ENCODE measurements at places on chromosomes 6 and 20.

DNA sequence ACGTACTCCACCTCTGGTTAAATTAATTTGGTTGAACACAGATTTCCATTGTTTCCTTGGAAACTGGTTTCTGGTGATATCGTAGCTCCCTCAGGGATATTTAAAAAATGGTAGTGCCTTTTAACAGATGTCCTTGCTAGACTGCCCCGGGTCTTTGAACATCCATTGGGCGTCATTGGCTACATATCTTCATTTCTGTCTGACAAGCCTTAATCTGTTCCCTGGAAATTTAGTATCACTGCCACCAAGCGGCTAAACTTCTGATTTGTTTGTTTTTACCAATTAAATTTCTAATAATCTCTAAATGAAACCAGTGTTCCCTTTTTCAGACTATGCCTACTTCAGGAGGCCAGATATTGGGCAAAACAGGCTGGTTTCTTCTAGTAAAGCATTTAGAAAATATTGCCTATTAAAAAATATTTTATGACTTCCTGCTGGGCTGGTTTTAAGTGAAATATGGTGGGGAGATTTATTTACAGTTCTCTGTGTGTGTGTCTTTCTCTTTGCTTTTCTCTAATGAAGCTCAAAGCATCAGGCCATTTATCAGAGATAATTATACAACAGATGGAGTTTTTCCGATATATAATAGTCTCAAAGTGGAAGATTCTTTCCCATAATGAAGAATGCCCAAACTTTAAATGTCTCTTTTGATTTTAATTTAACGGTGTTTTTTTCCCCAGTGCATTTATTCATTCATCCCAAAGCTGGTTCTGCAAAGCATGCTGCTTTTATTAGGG lies 249.5 kb downstream of the ZFAND3 start:
- DNase-seq: no peak

DNA sequence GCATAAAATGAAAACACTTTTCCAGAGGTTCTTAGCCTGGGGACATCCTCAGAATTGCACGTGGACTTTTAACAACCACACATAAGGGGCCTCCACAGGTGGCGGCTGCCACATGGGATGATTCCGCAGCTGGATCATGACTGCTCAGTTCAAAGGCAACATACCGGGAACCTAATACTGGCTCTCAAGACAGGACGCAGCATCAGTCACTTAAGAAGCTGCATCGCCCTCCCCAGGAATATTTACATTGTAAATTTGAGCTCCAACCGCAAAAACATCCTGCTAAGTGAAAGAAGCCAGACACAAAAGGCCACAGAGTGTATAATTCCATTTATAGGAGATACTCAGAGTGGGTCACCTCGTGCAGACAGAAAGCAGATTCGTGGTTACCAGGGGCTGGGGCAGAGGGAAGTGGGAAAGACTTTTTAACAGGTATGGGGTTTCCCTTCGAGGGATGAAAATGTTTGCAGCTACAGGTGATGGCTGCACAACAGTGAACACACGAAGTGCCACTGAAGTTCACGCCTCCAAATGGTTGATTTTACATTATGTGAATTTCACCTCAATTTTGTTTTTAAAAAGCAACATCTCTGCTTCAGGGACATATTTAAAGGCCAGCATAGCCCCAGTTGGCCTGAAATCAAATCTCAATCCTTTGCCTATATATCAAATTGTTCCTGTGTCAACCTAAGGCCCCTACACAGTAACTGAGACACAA lies 141.5 kb downstream of the BMP7 start:
- no peak for DNase-seq

DNA sequence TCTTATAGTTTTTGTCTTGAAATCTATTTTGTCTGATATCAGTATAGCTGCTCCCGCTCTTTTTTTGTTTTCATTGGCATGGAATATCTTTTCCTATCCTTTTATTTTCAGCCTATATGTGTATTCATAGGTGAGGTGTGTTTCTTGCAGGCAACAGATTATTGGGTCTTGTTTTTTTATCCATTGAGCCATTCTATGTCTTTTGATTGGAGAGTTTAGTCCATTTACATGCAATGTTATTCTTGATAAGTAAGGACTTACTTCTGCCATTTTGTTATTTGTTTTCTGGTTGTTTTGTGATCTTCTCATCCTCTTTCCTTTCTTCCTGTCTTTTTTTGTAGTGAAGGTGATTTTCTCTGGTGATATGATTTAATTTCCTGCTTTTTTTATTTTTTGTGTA lies 24.0 kb upstream of the GRM4 start:
- DNase-seq: no peak

DNA sequence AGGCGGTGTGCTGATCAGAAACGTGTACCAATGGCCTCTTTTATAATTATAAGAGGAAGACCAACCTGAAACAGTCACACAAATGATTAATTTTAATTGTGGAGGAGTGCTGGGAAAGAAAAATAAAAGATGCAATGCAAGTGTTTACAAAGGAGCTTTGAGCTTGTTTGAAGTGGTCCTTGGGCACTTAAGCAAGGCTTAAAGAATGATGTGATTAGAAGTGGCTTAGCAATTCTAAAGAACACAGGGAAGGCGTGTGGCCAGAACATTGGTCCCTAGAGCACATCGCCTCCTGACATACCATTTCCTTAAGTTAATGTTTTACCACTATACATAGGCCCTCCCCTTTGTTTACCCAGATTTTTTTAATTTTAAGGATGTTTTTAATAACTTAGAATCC lies 26.1 kb downstream of the PTPN1 start:
- no peak for DNase-seq

DNA sequence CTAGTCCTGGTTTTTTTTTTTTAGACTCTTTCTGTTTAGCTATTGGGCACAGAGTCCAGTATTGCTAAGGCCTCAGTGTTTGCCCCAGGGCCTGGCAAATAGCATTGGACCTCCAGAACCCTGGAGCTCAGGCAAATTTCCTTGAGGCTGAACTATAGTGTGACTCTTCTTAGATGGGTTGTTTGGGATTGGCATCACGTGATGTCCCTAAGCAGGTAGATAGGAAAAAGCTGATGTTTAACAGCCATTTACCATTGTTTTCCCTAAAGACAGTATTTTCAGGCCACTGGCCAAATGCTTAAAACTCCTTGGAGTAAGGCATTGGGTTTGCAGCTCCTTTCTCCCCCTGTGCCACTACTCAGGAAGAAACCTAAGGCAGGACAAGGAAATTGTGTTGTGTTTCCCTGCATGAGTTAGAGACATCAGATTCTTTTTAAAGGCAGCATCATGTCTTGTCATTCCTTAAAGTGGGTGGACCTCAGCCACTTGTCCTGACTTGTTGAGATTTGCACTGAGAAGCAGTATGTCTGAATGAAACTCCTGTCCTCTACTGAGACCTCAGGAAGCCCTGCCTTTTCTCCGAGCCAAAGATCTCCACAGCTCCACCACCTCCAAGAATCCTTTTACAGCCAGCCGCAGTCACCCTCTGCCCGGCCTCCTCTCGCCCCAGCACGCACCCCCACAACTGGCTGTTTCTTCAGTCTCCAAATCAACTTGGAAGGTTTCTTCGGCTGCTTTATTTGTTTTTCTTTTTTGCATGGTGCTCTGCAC lies 46.2 kb upstream of the RNF144B start:
- no peak for DNase-seq

- no peak for DNase-seq
Observed at GRCh38 chr6:36610041-36610955, 16.1 kb downstream of the SRSF3 start.

- DNase-seq: no peak
Observed at GRCh38 chr20:59007665-59008511, 834 bp upstream of the CTSZ start.

DNA sequence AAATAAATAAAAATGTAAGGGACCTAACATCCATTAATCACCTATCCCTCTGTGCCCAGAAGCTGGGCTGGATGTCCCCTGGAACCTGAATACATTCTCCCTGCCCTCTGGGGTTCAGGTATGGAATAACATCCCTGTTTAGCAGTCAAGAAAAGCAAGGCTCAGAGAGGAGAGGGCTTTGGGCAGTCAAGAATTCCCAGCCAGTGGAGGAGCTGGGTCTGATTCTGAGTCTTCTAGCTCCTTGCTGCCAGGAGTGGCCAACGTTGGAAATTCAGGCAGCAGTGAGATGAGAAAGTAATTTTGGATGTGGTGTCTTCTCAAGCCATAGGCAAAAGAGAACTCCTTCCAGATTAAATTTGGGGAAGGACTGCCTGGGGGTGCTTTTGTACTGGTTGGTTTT lies 42.6 kb upstream of the ZNFX1 start:
- DNase-seq: peak; percentile 72

DNA sequence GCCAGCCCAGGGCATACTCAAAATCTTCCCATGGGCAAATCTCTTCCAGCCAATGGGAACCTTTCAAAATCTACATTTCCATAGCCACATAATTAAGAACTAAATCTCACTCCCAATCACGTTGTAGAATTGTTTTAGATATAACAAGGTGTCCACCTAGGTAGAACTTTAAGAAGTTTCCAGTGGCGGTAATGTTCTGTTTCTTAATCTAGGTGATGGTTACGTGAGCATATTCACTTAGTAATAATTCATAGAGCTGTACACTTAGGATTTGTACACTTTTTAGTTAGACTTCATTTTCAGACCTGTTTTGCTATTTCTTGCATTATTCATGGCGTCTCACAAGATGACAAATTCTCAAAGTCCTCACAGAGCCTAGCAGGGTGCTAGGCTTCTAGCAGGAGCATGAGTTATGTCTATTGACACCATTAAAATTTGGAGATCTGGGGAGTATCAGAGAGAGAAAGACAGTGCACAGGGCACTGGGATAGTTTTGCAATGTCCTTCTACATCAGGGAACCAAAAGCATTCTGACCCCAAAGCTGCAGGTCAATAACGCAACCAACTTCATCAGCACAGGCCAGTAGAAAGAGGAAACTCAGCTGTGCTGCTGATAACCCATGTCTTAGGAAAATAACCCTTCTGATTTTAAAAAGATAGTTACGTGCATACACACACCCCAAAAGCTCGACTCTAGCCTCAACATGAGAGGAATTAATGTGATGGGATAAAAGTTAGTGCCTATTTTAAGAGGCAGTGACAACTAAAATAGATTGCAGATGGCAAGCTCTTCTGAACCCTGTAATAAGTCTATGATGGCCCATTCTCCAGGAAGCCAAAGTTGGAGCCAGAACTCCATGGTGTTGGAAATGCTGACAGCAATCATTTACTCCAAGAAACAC lies 518.1 kb upstream of the JARID2 start:
- DNase-seq: no peak

GRCh38 chr20:44704551-44704971 lies 10.6 kb upstream of the CCN5 start:
- no peak for DNase-seq

GRCh38 chr6:41236276-41236675 lies 8.1 kb downstream of the TREML4 start:
- no peak for DNase-seq

- peak; percentile 9 for DNase-seq
Observed at GRCh38 chr6:92122746-92123145, 1296.6 kb downstream of the EPHA7 start.

GRCh38 chr6:45450831-45451230 lies 73.1 kb upstream of the SUPT3H start:
- DNase-seq: no peak

- peak; percentile 51 for DNase-seq
Observed at GRCh38 chr20:43915211-43916072, 790 bp downstream of the TOX2 start.

- DNase-seq: no peak
Observed at GRCh38 chr20:11159728-11160127, 485.9 kb upstream of the JAG1 start.

GRCh38 chr6:84344005-84344404 lies 116.6 kb upstream of the CEP162 start:
- no peak for DNase-seq

DNA sequence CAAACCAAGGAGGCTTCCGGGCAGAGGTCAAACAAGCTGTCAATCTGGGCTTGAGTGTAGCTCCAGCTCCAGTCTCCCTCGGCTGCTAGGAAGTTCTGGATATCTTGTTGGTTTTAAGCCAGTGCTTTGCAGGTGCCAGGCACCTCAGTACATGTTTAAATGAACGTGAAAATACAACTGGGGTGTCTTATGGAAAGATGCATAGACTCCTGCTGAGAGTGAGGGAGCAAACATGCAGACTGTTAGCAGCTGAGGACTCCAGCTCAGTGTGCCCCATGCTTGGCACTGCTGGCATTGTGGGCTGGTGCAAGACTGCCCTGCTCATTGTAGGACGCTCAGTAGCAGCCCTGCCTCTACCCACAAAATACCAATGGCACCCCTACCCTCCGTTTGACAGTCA lies 28.5 kb downstream of the ERMARD start:
- DNase-seq: no peak

GRCh38 chr6:20188630-20189075 lies 23.6 kb downstream of the MBOAT1 start:
- DNase-seq: no peak

- DNase-seq: no peak
Observed at GRCh38 chr6:56335726-56336125, 88.3 kb upstream of the COL21A1 start.

- no peak for DNase-seq
Observed at GRCh38 chr6:138647006-138647405, 126.6 kb upstream of the CCDC28A start.

- no peak for DNase-seq
Observed at GRCh38 chr6:111032484-111033140, 50.8 kb downstream of the RPF2 start.

GRCh38 chr6:40417031-40417430 lies 170.1 kb downstream of the LRFN2 start:
- DNase-seq: no peak

- DNase-seq: no peak
Observed at GRCh38 chr6:36844232-36845170, 5.3 kb upstream of the CPNE5 start.

- no peak for DNase-seq
Observed at GRCh38 chr20:57210911-57211280, 55.5 kb downstream of the BMP7 start.

DNA sequence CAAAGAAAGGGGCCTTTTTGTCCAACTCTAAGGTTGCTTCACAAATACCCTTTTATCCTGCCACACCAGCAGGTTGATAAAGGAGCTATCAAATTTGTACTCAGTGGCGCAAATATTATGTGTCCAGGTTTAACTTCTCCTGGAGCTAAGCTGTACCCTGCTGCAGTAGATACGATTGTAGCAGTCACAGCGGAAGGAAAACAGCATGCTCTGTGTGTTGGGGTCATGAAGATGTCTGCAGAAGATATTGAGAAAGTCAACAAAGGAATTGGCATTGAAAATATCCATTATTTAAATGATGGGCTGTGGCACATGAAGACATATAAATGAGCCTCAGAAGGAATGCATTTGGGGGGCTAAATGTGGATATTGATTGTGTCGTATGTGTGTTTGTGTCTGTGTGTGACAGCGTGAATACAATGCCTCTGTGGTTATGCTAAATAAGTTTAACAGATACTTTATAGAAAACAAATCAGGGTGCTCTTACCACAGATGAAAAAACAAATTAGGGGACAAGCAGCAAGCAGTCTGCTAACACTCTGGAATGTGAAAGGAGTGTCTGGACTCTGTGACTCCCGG lies 33.6 kb downstream of the HM13 start:
- no peak for DNase-seq

GRCh38 chr20:57882451-57883161 lies 172.8 kb upstream of the PMEPA1 start:
- DNase-seq: no peak

Measured in iPS-NIHi11 (cell line).